ENCODE measurements at places on chromosomes 7 and 10.
A peak's percentile ranks its signal among the peaks of the same experiment; 100 is the strongest.

DNA sequence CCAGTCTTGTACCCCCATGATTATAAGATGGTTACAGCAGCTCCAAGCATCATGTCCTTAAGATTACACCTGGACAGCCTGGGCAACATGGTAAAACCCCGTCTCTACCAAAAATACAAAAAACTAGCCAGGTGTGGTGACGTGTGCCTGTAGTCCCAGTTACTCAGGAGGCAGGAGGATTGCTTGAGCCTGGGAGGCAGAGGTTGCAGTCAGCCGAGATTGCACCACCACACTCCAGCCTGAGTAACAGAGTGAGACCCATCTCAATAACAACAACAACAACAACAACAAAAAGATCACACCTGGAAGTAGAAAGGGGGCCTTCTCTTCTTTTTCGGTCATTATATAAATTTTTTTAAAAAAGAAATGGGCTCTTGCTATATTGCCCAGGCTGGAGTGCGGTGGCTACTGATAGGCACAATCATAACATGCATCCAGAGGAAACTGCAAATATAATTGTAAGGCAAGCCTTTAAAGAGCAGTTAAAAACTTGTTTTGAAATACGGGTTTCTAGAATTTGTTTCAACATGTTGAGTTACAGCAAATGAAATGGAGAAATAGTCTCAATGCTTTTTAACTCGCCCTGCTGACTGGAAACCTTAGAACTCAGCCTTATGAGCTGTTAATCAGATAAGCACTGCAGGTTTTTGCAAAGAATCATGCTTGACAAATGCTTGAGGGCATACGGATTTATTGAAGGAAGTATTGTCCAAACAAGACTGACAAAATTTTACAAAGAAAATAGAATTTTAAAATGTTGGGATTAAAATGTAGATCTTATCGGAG is 4.7 kb upstream of the ENTPD7 start:
- DNase-seq = no peak

- DNase-seq = no peak
These were observed 194.5 kb downstream of the EBF3 start for GRCh38 chr10:129769381-129770116.

- no peak for DNase-seq
These were observed 211.2 kb downstream of the SEMA3D start for GRCh38 chr7:84975586-84976185.

DNA sequence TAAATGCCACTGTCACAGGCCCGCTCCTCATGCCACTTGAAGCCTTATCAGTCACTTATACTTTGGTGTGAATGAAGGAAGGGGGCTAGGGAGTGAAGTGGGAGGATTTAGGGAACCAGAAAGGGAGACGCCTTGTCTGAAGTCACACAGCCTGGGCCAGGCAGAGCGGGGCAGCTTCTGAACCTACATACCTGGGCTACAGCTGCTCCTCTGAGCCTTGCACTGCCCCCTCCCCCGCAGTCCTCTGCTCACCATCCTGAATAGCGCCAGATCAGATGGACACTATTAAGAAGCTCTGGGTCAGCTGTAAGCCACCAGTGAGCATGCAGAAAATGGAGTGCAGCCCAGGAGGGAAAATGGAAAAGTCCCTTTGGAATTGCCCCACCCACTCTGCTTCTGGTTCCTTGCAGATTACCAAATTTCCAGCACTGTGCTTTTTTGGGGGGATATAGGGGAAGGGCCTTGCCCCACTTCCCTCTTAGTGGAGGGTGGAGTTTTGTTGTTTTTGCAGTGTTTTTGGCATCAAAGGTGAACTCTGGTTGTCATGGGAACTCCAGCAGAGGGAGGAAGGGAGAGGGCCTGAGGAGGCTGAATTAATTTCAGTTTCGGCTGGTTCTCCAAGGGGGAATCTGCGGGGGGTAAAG is 35.0 kb upstream of the ADCYAP1R1 start:
- DNase-seq = no peak

DNA sequence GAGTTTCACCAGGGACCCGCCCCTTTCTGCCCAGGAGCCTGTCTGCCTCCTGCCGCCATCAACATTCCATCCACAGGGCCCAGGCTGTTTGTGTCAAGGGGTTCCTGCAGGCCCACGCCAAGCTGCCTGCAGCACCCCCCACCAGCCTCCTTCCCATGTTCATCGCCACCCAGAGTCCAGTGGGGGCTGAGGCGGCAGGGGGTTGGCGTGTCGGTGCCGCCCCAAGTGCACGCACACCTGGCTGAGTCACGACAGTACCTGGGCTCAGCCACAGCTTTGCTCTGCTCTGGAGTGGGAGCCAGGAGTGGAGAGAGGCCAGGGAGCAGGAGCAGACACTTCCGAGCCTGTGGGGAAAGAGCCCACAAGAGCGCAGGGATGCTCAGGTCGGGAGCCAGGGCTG is 42.8 kb upstream of the TECTB start:
- no peak for DNase-seq

GRCh38 chr10:97850446-97850845 is 803 bp downstream of the GOLGA7B start:
- DNase-seq = no peak

DNA sequence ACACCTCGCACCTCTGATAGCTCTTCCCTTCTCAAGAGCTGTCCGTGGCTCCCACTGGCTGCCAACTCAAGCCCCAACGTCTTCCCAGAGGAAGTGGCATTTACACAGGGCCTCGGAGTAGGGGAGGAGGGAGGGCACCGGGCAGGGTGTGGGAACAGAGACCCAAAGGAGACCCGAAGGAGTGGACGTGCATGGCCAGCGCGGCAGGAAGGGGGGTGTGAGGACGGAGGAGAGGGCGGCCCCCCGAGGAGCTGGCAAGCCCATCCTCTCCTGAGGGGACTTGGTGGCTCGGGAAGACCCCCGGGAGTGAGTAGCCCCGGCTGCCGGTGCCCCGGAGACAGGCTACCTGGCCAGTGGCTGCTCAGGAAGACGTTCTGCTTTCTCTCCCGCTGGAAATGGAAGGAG is 85.9 kb downstream of the FOXL3 start:
- DNase-seq = peak; percentile 15

DNA sequence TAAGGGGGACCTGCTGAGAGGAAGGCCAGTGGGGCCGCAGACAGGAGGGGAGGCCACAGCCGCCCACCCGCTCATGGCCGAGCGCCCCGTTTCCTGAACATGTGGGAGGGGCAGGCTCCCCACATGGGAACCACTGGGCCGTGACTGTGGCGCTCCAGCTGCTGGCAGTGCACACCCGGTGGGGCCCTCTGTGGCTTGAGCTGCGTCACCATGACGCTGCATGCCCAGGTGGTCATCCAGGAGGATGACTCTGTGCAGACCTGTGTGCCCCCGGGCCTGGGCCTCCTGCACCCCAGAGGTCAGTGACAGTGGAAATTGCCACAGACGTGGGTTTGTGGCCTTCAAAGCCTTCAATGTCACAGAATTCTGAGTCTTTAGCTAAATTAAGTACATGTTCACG is 85.1 kb downstream of the MGMT start:
- no peak for DNase-seq

DNA sequence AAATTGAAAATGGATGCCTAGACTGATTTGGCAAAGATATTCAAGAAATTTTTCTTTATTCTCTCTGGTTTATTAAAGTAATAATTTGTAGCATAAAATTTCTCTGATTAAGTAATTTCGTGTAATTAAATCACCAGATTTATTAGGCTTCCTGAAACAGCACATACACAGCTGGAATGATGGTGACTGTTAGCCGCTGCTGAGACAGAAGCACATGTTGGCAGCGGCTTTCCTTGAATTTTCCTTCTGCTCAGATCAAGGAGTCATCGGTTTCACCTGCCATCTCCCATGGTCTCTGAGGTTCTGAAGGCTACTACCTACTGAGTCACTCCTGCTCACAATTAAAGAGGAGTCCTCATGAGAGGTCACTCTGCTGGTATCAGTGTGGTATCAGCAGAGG is 101.5 kb downstream of the GFRA1 start:
- no peak for DNase-seq

DNA sequence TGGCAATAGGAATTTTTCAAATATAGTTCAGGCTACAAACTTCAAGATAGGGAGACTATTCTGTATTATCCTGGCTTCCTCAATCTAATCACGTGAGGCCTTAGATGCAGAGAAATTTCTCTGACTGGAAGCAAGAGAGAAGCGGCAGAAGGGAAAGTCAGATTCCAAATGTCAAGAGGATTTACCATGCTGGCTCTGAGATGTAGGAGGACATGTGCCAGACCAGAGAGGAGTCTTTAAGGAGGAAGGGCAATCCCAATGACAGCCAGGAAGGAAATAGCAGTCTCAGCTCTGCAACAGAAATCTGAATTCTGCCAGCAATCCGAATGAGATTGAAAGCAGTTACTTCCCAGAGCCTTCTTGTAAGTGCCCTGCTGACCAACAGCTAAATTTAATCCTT is 57.4 kb downstream of the NUTM2E start:
- no peak for DNase-seq

- DNase-seq = no peak
These were observed 85.5 kb upstream of the OIT3 start for GRCh38 chr10:72808001-72808400.

DNA sequence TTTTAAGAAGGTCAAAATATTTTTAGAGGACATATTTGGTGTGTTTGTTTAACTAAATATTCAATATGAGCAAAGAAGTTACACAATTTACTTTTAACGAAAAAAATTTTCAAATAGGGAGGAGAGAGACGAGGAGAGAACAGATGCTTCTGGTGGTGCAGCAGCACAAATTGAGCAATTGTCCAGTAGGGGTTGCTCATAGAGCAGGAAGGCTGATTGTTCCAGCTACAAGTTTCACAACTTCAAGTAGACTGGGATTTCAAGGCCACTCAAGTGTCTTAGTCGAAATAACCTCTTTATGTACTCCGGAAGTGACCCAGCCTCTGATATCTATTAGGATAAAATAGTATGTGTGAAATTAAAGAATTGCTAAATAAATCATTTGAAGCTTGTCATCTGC is 197.9 kb downstream of the HDAC9 start:
- DNase-seq = no peak

DNA sequence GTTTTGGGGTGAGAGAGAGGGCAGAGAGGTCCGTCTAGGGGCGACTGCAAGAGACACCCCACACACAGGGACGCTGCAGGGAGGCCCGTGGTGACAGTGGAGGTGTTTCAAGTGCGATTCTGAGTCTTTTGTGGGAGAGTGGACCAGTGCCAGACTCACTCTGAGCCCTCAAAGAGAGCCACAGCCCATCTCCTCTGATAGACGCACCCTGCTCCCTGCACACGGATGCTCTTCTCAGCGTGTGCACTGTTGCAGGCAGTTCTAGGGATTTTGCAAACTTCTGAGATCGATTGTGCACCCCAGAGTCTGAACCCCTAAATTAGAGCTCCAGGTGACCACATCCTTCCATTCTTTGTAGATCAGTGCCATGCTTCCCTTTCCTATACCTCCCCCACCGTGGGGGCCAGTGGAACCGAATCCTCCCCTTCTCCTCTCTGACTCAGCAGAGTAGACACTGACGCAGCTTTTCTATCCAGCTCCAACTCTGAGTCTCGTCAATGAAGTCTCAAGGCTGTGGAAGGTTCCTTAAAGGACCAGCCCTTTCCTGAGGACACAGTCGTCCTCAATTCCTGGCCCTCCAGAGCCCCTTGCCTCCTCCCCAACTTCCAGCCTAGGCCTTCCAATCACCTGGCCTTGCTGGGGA is 83.8 kb downstream of the TMEM130 start:
- no peak for DNase-seq

GRCh38 chr7:162632-163297 is 29.6 kb upstream of the FAM20C start:
- DNase-seq = no peak

DNA sequence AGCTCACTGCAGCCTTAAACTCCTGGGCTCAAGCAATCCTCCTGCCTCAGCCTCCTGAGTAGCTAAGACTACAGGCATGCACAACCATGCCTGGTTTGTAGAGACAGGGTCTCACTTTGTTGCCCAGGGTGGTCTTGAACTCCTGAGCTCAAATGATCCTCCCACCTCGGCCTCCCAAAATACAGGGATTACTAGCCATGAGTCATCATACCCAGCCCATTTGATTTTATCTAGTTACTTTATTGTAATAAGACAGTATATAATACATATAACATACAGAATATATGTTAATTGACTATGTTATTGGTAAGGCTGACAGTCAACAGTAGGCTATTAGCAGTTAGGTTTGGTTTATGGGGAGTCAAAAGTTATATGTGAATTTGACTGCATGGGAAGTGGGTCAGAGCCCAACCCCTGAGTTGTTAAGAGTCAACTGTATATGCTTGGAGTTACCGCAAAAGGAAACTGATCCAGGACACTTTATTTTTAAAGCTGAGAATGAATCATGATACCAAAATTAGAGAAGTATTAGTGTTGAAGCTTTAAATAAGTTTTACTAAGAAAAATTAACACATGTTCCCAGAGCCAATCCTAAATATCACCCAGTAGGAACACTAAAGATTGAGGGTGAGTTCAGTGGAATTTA is 20.7 kb upstream of the KMT2E start:
- no peak for DNase-seq

GRCh38 chr7:128177768-128178550 is 63.1 kb upstream of the LEP start:
- no peak for DNase-seq

- no peak for DNase-seq
These were observed 12.3 kb upstream of the ASCC1 start for GRCh38 chr10:72228318-72228751.

GRCh38 chr7:38394660-38395059 is 121.2 kb upstream of the TARP start:
- no peak for DNase-seq

DNA sequence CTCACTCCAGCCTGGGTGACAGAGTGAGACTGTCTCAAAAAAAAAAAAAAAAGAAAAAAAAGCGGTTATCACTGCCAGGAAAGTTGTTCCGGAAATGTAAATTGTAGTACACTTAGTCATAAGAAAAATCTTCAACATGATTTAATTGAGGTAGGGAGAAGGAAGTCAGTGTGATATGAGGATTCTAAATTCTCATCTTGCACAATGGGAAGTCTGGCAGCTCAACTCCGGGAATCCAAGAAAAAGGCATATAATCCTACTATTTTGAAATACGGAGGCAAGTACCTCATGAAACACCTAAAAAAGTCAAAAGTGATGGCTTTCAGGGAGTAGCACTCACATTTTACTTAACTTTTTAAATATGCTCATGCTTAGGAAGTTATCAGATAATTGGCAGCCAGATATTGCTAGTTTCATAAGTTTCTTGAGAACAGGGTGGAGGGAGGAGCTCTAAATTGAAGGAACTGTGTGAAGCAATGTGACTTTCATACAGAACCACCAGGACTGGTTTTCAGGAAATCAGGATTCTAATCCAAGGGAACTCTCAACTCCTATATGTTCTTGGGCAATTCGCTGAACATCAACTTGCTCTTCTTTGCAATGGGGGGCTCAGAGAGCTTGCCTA is 2.7 kb upstream of the C7orf25 start:
- no peak for DNase-seq

GRCh38 chr10:128046953-128047290 is 79.3 kb downstream of the MKI67 start:
- no peak for DNase-seq

GRCh38 chr10:48805848-48806247 is 121.2 kb downstream of the WDFY4 start:
- no peak for DNase-seq

- DNase-seq = no peak
These were observed 13.0 kb downstream of the DOCK1 start for GRCh38 chr10:126917975-126918908.
